Activated naive CD4-positive, alpha-beta T cell treated with anti-CD3 and anti-CD28 coated beads for 36 hours (primary cell): ENCODE measurements at places on chromosomes 5 and 9. TPM values are rescaled to one million over a fixed set of nuclear protein-coding genes. Genes with fewer than 3 reads are reported as not detected.
A peak's percentile ranks its signal among the peaks of the same experiment; 100 is the strongest.

- DNase-seq: no peak
These were observed 9.7 kb downstream of the NOL8 start for GRCh38 chr9:92315456-92315855.

GRCh38 chr5:170860818-170861666, 776 bp upstream of the RANBP17 start:
- DNase-seq: no peak

GRCh38 chr5:1594357-1595106, 70.8 kb upstream of the LPCAT1 start:
- DNase-seq: peak; percentile 80

DNA sequence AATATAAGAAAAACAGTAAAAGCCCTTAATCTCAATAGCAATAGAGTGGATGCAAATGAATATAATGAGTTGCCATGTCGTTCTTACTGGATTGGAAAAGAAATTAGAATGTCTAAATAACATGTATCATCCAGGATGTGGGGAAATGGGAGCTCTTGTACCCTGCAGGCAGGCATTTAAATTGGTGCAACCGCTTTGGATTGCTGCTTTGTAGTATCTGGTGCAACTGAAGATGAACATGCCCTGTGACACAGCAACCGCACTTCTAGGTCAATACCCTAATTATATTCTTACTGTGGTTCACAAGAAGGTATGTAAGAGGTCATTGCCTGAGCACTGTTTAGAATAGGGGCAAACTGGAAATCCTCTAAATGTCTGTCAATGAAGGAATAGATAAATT, 18.9 kb downstream of the MRPS30 start:
- no peak for DNase-seq

DNA sequence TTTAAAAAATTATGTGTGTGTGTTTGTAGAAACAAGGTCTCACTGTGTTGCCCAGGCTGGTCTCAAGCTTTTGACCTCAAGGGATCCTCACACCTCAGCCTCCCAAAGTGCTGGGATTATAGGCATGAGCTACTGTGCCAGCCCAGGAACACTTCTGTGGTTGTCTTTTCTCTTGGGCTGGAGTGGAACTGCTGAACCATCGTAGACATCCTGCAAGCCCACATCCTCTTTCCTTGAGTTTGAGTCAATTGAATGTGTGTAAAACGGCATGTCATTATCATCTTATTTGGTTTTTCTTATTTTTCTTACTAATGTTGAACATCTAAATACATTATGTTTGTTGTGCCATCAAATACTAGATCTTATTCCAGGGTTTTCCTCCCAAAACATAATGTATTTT, 40.0 kb downstream of the EHMT1 start:
- DNase-seq: no peak

Gene C1QTNF2
- total RNA-seq: not detected

GRCh38 chr5:102767862-102768261, 12.8 kb downstream of the PAM start:
- peak; percentile 49 for DNase-seq

- DNase-seq: no peak
These were observed 704.9 kb upstream of the NUDT12 start for GRCh38 chr5:104267320-104268015.

Gene PTPRD
- not detected for total RNA-seq

Gene TMEM252
- not detected for total RNA-seq
